Lung microvascular endothelial cell (primary cell): ENCODE measurements at places on chromosomes 16 and 17. TPM values are rescaled to one million over a fixed set of nuclear protein-coding genes. Genes with fewer than 3 reads are reported as not detected.

DNA sequence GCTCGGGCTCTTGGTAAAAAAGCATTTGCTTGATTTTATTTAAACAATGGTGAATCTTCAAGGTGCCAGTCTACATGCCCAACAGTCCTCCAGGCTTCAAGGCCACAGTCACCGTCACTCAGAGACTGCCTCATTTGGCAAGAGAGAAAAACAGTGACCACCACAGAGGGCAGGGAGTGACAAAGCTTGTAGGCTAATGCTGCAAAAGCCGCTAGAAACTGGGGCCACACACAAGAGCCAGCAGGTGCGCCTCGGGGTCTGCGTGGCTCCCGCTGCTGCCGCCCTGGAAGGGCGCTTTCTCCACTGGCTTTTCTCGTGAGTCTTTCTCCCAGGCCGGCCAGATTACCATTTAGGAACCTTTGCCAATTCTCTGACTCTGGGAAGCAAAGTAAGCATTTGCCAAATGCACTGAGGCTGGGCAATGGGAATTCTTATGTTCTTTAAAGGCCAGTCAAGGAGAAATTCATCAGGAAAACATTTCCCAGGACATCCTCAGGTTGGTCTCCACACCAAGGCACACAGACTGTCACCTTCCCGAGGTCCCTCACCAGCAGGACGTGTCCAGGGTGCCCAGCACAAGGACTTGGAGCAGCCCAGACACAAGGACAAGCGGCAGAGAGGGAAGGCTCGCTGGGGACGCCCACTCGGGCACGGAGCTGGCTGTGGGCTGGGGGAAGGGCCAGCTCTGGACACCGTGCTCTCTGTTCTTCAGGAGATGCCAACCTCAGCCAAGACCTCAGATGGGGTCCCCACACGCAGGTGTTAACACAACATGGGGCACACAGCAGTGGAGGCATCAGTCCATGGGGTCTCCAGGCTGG, 12.5 kb upstream of the C16orf95 start:
- DNase-seq, result no peak

- DNase-seq, result no peak
These were observed 56.3 kb upstream of the SMIM36 start for GRCh38 chr17:55567240-55568214.

- no peak for DNase-seq
These were observed 37.1 kb downstream of the SPACA3 start for GRCh38 chr17:33028778-33029177.

MYCBPAP gene
- under 0.01 and 0.20 TPM in 2 replicates for total RNA-seq

- no peak for DNase-seq
These were observed at the start of gene WFDC1 for GRCh38 chr16:84294531-84295142. WFDC1 (plus strand) TSS chr16:84294878; CDS start chr16:84294972, 94 bp downstream.

DNA sequence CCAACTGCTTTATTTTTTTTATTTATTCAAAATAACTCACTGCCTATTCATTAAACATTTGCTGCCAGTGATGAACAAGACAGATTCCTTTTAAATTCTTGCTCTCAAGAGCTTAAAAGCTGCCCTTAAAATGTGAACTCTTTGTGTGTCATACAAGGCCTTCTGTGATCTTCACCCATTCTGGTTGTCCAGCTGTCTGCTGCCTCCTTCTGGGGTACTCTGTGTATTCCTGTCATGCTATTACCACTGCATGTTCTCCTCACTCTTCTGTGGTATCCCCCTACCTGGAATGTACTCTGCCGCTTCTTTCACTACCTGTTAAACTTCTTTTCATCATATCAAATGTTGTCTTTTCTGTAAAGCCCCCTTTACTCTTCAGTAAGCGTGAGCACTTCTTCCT, 165.8 kb downstream of the CHD9 start:
- peak; percentile 50 for DNase-seq

GRCh38 chr17:76683921-76684745, 26.6 kb downstream of the MXRA7 start:
- no peak for DNase-seq

- DNase-seq, result no peak
These were observed at the start of gene CTRB1 for GRCh38 chr16:75218256-75219076. CTRB1 (plus strand) TSS chr16:75218988; CDS start chr16:75219008, 20 bp downstream.

DNA sequence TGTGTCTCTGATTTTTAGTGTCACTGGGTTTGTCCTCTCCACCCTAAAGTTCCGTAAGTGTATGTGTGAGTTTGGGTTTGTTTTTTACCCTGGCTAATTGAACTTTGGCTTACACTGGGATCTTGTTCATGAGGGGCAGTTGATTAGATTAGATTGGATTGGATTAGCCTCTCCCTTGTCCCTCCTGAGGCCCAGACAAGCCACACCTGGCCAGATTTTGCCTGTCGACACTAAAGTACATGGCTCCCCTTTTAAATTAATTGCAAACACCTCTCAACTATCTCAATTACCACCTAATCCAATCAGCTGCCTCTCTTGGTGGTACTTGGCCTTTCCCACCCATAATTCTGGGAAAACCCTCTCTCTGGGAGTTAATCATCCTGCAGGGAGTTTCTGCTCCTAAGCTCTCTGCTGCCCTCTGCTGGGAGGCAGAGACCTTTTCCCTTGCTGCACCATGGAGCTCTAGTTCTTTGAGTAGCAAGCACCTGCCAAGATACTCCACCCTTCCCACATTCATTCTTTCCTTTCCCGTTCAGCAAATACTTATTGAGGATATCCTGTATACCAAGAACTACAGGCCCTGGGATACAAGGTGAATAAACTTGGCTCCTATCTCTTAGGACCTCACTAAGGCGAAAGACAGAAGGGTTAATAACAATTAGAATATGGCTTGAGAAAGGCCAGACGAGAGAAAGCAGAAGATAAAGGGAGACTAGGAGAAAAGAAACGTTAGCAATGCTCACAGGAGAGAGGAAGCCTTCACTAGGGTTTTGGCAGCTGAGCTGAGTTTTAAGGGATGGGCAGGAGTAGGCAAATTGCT, 60.0 kb upstream of the MPHOSPH6 start:
- peak; percentile 88 for DNase-seq

DNA sequence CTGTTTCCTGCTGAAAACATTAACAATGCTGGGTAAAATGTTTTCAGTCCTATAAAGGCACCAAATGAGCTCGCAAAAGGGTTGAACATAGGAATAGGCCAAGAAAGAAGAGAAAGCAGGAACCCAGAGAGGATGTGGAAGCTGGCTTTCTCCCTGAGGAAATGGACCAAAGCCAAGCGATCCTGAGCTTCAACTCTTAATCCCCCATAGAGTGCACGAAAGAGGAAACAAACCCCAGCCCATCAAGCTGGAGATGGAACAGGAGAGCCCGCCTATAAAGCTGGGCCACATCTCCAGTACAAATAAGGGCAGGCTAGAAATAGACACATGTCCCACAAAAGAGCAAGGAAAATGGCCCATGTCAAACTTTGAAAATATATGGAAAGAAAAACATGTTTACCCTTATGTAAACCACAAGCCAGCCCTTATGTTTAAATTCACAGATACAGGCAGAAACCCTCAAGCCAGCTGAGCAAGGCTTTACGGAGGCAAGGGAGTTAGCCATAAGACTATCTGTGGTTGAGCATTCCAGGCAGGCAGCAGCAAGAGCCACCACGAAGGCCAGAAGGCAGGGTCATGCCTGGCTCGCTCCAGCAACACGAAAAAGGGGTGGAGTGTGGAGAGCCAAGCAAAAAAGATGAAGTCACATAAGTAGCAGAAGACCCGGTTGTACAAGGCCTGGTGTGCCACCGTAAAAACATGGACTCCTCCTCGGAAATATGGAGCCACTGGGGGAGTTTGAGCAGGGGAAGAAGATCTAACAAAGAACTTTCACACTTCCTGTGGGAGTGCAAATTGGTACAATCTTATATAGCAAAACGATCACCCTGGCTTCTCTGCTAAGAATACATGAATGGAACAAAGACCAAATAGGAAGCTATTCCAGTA, 27.8 kb downstream of the COPRS start:
- DNase-seq, result no peak

NDUFB10 gene
- total RNA-seq, result 113 and 126 TPM in 2 replicates

- DNase-seq, result no peak
These were observed 409.6 kb upstream of the MAF start for GRCh38 chr16:80009971-80010659.

HEXIM1 gene
- total RNA-seq, result 4.8 and 7.1 TPM in 2 replicates

DNA sequence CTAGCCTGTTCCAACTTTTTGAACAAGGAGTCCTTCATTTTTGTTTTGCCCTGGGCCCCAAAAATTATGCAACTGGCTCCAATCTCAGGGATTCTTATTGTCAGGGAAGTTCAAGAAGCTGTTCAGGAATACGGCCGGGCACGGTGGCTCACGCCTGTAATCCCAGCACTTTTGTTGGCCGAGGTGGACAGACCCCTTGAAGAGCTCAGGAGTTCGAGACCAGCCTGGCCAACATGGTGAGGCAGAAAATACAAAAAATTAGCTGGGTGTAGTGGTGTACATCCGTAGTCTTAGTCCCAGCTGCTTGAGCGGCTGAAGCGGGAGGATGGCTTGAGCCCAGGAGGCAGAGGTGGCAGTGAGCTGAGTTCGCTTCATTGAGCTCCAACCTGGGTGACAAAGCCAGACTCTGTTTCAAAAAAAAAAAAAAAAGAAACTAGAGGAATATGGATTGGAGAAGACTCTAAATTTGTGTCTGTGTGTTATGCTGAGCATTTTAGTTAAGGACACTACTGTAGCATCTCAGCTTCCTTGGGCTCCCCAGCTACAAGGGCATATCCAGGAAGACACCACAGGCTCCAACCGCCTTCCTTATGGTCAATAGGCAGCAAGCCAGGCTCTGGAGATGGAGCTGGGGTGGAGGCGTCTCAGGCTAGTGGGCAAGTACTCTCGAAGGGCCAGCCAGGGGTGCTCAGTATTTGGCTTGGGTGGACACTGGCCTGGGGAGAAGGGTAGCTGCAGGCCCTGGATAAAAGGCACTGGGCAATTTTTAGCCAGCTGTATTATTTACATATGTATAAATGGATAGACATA, 56.8 kb upstream of the CREBBP start:
- DNase-seq, result no peak

GRCh38 chr16:17246974-17247732, 223.6 kb downstream of the XYLT1 start:
- no peak for DNase-seq

DNA sequence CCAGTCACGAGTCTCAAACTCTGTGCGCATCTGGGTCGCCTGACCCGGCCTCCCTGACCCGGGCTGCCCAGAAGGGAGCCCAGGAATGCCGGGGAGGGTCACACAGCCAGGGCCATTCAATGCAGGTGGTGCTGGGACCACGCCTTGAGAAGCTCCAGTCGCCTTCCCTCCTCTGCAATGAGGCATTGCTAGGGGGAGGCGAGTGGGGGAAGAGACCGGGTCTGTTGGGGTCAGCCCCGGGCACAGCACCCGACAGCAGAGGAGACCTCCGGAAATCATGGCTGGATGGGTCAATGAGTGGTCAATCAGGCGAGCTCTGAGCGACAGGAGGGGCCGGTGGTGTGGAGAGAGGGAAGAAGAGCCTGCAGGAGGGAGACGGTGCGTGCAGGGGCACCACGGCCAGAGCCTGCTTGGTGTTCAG, 13.3 kb downstream of the JPH3 start:
- no peak for DNase-seq

MT1H gene
- total RNA-seq, result not detected in 2 replicates

TRIM25 gene
- total RNA-seq, result 20.0 and 27.2 TPM in 2 replicates

DNA sequence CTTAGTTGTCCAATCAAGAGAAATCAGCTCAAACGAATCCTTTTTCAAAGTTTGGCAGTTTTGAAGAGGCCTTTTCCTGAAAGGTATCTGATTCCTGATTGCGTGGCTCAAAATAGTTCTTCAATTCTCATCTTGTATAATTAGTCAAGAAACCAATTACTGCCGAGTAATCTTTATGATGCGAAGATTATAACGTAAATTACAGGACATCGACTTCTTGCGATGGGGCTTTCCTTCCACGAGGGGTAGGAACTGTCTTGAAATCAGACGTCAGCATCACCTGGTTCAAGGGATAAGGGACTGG, 644 bp upstream of the ARL2BP start:
- no peak for DNase-seq

TBX21 gene
- not detected in 2 replicates for total RNA-seq

DNA sequence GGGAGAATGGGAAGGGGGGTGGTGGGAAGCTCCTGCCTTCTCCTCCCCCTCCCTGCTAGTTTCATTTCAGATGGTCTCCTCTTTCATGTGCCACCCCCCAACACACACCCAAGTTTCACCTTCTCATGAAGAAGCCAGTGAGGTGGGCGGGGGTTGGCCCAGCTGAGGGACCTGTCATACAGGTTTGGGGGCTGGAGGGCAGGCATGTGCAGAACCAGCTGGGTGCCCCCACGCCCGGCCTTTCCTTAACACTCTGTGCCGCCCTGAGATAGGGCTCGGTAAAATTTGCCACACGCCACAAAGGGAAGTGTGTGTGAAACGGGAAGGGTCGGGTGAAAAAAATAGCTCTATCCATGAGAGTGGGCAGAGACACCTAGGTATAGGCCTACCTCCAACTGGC, 57.4 kb downstream of the PIPOX start:
- DNase-seq, result no peak

LRRC36 gene
- not detected in 2 replicates for total RNA-seq

DNA sequence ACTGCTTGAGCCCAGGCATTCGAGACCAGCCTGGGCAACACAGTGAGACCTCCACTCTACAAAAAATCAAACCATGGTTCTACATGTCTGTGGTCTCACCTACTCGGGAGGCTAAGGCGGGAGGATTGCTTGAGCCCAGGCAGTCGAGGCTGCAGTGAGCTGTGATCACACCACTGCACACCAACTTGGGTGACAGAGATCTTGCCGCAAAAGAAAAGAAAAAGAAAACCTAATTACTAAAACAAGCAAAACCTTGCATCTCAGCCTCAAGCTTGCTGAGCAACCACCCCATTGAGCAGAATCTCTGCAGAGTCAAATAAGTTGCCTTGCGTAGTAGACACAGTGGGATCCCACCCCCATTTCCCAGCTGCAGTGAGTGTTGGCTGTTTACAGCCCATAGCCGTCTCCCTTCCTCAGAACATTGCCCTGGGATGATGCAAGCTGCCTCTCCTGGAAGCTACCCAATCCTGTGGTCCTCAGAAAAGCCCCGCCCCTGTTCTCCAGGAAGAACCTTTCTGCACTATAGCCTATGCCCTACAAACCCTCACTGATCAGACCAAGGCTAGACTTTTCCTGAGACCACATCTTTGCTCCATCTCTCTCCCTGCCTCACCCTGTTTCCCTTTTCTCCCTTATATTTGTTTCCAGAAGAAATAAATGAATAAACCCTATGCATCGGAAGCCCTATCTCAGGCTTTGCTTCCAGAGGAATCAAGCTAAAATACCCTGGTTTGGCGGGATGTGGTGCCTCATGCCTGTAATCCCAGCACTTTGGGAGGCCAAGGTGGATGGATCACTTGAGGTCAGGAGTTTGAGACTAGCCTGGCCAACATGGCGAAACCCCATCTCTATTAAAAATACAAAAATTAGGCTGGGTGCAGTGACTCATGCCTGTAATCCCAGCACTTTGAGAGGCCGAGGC, 16.7 kb upstream of the ERN2 start:
- no peak for DNase-seq

DNA sequence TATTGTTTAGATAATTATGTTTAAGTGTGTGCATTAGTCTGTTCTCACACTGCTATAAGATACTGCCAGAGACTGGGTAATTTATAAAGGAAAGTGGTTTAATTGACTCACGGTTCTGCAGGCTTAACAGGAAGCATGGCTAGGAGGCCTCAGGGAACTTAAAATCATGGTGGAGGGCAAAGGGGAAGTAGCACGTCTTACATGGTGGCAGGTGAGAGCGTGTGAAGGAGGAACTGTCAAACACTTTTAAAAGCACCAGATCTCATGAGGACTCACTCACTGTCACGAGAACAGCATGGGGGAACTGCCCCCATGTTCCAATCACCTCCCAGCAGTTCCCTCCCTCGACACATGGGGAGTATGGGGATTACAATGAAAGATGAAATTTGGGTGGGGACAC, 203.5 kb upstream of the GOT2 start:
- DNase-seq, result no peak

GRCh38 chr16:88741368-88741767, 35.1 kb downstream of the CTU2 start:
- DNase-seq, result no peak

- DNase-seq, result no peak
These were observed 1.4 kb upstream of the ABR start for GRCh38 chr17:1180958-1181752.
